Naive B cell (primary cell): ENCODE measurements at places on chromosomes 11 and 22.
A peak's percentile ranks its signal among the peaks of the same experiment; 100 is the strongest.

DNA sequence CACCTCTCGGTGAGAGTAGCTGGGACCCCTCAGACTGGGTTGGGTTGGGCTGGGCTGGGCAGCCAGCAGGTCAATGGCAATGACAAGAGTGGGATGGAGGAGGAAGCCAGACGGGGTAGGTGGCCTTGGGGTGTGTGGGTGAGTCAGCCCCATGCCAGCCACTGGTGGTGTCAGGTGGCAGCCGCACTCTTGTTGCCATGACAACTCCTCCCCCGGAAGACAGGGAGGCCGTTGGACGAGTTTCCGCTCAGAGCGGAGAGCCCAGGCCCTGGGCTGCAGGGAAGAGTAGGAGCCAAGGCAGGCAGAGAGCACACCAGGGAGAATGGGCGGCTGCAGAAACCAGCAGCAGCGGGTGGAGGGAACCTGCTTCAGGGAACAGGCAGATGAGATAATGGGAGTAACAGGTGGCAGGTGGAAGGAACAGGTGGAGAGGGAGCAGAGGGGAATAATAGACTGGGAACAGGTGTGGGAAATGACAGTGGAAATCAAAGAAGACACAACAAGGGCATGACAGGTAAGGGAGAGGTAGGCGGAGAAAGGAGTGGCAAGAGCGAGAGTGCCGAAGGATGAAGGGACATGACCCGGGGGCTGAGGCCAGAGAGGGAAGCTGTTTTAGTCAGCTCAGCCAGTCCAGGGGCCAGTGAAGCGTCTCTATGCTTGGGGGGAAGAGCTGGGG, 8.7 kb downstream of the SPTBN2 start:
- DNase-seq = no peak

- no peak for DNase-seq
Observed at GRCh38 chr11:116066777-116067176, 562.6 kb upstream of the CADM1 start.

DNA sequence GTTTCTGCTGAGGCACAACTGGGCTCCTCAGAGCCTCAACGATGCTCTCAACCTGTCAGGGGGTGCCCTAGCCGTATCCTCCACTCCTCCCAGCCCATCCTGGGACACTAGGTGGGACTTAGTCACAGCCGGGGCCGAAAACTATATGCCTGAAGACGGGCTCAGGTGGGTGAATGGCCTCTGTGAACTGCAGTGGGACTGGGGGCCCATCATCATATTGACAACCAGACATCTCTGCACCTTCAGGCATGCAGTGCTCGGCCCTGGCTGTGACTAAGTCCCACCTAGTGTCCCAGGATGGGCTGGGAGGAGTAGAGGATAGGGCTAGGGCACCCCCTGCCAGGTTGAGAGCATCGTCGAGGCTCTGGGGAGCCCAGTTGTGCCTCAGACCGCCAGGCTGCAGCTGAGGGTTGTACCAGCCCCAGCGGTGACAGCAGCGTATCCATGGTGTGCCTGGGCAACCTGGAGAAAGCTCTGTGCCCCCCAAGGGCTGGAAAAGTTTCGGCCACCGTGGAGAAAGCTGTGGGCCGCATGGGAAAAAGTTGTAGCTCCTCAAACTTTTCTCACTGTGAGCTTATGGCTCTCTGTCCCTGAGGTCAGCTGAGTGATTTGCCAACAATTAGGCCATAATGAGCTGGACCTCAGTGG, 88.9 kb downstream of the RRM1 start:
- no peak for DNase-seq

DNA sequence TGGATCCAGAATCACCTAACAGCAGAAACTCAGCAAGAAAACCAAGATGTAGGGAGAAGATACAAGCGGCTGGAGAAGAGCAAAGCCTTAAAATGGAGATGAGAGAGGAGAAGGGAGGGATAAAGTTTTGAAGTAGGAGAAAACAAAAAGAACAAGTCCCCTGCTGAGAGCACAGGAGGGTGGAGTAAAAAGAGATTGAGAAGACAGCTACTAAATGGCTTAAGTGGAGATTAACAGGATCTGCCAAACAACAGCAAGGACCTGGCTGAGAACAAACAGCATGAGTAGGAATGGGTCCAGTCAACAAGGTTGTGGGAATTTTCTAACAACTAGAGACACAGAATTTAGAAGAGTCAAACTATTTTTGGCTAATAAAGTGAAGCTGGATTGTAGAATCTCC, 18.1 kb downstream of the BTG4 start:
- DNase-seq = no peak

DNA sequence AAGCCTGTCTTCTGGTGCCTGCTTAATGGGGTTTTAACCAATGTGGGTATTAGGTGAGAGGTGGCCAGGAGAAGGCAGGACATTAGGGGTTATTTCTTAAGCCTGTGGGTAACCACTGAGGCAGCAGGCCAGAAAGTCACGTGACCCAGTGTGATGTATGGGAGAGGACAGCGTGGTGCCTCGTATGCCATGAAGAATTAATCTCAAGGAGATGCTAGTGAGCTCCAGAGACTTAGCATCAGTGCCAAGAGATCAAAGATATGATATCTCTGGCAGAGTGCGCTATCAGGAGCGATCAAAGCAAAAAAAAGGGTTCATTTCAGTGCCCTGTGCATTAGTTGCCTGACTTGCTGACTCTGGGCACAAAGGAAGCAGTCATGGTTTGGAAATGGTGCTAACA, 275.5 kb downstream of the KIRREL3 start:
- DNase-seq = no peak

DNA sequence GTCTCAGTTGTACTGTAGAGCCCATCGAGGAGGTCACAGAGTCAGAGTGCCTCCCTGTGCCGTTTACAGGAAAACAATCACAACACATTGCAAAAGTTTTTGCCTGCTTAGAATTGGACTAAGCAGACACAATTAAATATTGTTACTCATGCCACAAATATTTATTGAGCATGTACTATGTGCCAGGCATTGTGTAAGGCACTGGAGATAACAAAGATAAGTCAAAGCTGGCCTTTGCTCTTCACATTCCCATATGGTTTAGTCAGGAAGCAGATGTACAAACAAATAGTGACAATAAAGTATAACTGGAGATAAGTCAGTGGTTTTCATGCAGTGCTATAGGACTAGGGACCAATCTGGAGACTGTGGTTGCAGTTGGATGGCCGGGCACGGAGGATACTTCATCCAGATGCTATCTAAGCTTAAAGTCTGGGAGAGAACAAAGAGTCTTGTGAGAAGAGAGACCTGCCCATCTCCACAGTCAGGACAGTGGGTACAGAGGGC, 550.7 kb downstream of the INSC start:
- DNase-seq = no peak

DNA sequence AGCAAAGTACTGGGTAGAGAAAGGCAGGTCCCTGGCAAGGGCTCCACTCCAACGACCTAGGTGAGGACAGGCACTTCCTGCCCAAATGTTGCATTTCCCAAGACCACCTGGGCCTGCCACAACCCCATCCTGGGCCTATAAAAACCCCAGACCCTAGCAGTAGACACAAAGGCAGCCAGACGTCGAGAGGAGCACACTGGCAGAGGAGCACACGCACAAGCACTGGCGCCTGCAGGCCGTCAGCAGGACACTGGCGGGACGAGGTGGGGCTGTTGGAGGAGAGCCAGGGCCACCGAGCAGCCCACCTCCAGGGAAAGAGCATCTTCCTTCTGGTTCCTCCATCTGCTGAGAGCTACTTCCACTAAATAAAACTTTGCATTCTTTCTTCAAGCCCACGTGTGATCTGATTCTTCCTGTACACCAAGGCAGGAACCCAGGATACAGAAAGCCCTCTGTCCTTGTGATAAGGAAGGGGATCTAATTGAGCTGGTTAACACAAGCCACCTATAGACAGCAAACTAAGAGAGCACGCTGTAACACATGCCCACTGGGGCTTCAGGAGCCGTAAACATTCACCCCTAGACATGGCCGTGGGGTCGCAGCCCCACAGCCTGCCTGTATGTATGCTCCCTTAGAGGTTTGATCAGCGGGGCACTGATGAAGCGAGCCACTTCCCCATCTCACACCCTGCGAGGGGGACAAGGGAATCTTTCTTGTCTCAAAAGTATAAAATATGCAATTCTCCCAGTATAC, 89.7 kb upstream of the MTMR2 start:
- peak; percentile 9 for DNase-seq

GRCh38 chr22:44291674-44292360, 20.9 kb downstream of the SHISAL1 start:
- DNase-seq = no peak
